ENCODE measurements at places on chromosomes 5 and 9.

- no peak for DNase-seq
These were observed 10.9 kb upstream of the FBXO38 start for GRCh38 chr5:148372893-148373292.

DNA sequence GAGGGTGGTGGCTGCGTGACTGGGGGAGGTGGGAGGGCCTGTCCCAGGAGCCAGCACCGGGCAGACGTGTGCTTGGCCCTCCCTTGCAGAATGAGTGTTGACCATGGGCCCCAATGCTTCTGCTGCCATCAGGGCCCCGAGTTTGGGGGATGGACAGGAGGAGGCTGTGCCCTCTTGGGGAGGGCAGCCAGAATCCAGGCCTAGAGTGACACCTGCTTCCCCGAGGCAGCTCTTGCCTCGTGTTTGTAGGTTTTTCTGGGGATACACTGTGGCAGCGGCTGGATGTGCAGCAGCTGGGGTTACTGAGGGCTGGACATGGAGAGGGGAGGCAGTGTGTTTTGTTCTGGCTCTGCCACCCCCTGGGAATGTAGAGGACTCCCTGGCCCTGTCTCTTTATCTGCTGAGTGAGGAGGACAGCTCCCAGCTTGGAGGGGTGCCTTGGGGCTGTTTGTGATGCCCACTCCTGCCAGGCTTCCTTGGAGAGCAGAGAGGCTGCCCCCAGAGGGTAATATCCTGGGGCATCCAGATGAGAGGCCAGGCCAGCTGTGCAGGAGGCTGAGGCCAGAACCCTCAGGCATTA, 22.7 kb downstream of the WNK2 start:
- DNase-seq: no peak

DNA sequence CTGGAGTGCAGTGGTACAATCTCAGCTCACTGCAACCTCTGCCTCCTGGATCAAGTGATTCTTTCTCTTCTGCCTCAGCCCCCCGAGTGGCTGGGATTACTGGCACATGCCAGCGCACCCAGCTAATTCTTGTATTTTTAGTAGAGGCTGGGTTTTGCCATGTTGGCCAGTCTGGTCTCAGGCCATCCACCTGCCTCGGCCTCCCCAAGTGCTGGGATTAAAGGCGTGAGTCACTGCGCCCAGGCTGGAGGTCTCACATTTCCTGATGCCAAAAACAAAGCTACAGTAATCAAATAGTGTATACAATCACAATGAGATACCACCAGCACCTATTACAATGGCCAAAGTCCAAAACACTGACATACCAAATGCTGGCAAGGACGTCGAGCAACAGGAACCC, 51.1 kb downstream of the TTLL11 start:
- no peak for DNase-seq

DNA sequence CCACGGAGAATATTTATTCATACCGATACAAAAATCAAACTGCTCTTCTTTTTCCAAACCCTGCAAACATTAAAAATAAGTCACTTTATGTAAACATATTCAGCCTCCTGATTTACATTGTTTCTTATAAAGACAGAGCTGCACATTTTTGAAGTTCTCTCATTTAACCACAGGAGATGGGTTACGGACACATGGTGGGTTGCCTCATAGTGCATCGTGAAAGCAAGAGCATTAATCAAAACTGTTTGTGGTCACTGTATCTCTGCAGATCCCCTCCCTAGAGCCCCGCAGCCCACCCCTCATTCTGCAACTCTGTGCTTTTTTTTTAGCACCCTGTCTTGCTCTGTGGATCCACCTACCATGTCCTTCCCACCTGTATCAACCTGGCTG, 43.3 kb upstream of the EQTN start:
- no peak for DNase-seq

- DNase-seq: no peak
These were observed 509.4 kb upstream of the KLF4 start for GRCh38 chr9:107999011-107999410.

GRCh38 chr5:65050140-65050539, 281.4 kb downstream of the CWC27 start:
- no peak for DNase-seq

GRCh38 chr5:170681013-170681433, 102.5 kb upstream of the GABRP start:
- DNase-seq: peak; percentile 50

- no peak for DNase-seq
These were observed 63.5 kb downstream of the MPDZ start for GRCh38 chr9:13215791-13216554.

DNA sequence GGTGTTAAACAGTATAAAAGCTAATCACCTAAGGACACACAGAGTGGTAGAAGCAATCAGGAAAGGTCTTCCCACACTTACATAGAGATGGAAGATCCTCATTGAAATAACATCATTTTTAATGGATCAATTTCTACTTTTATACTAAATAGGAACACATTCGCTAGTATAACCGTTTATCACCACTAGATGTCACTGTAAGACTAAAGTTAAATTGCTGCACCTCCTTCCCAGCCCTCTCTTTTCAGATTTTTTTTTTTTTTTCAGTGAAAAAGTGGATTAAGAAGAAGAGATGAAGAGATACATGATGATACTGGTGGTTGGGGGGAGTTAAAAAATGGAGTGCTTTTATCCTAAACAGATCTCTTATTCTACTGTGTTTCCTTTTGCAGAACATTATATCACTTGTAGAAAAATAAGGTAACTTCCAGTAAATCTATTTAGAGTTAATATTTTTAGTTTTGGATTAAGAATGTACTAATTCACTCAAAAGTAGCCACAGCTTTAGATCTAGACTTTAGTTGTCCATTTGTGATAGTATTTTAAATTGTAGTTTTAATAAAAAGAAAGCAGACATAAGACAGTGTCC, 116.9 kb upstream of the ARRDC3 start:
- DNase-seq: no peak

DNA sequence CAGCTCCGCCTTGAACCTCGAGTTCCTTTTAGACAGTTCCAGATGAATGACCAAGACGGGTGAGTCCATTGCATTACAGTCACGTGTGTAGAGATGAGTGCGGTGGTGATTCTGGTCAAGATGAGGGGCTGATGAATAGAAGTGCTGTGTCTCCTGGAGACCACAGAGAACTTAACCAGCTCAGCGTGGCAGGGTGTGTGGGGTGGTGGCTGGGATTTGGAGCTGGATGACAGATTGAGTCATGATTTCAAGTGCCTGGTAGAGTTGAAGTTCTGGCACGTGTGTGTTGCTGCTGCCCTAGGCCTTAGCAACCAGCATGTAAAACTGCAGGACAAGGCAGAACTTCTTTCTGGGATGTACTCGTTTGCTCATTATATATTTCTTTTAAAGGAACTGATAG, 53.3 kb downstream of the PRRC2B start:
- DNase-seq: no peak

- DNase-seq: no peak
These were observed 1076.5 kb downstream of the MAT2B start for GRCh38 chr5:164581889-164582288.

DNA sequence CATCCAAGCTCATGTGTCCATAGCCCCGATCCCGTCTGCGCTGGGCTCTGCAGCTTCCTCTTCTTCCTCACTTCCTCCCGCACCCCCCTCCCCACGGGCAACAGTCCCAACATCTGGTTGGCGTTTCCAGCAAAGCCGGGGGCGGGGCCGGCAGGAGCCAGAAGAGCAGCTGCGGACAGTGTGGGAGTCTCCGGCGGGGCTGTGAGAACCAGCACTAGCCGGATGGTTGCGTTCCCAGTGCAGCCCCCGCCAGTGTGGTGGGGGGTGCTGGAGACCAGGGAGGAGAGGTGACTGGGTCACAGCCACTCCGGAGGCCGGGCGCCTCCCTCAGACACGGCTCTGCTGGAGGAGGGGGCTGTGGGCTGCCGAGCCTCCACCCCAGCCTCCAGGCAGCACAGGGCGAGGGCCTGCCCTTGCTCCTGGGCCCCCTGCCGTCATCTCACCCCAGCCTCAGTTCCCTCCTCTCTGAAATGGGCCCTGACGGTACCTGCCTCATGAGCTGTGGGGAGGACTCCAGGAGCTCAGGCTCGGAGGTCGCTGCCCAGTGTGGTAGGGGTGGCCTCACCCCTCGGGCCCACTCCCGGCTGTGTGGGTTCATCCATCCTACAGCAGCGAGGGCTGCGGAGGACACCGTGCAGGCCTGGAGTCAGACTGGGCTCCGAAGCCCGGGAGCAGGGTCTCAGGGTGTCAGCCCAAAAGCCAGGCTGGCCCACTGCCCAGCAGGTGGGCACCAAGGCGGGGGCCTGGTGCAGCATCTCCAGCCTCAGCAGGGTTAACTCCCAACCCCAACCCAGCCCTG, 41.5 kb upstream of the NOTCH1 start:
- no peak for DNase-seq

DNA sequence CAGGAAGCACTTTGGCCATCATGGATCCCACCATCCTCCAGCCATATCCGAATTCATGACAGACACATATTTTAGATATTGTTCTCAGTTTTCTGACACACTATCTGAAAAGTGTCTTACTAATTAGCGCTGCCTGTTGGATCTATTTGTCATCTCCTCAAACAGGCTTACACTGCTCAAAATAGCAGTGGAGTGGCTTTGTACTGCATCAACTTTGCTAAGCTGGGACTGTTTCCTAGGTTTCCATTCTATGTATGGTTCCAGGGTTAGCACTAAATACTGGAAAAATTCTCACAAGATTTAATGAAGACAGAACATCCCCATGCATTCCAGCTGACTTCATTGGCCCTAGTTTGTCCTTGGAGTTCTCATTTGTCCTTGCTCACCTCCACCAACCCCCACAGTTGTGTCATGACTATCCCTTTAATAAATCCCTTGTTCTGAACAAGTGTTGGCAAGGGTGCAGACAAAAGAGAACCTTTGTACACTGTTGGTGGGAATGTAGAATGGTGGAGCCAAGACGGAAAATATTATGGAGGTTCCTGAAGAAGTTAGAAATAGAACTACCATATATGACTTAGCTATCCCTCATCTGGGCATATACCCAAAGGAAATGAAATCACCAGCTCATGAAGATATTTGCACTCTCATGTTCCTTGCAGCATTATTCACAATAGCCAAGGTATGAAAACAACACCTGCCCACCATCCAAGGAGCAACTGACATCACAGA, 136.5 kb upstream of the RAI14 start:
- DNase-seq: no peak

- no peak for DNase-seq
These were observed 421.0 kb downstream of the GADD45G start for GRCh38 chr9:90025816-90026215.

DNA sequence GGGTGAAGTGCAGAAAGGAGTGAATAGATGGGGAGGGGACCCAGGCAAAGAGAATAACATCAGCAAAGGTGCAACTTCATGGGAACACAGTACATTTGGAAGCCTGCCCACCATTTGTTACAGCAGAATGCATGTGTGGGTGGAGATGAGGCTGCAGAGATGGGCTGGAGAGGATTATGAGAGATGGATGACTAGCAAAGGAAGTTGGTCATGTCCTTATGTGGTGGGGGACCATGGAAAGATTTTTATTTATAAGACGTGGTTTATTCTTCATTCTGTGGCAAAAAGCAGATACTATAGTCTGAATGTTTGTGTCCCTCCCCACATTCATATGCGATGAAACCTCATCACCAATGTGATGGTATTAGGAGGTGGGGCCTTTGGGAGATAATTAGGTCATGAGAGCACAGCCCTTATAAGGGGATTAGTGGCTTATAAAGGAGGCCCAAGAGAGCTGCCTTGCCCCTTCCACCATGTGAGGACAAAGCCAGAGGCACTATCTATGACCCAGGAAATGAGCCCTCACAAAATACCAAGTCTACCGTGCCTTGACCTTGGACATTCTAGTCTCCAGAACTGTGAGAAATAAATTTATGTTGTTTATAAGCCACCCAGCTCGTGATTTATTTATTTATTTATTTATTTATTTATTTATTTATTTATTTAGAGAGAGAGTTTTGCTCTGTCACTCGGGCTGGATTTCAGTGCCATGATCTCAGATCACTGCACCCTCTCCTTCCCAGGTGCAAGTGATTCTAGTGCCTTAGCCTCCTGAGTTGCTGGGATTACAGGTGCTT, 483.7 kb downstream of the RAB3C start:
- no peak for DNase-seq

- DNase-seq: no peak
These were observed 254.0 kb upstream of the GAS1 start for GRCh38 chr9:87201351-87201751.

DNA sequence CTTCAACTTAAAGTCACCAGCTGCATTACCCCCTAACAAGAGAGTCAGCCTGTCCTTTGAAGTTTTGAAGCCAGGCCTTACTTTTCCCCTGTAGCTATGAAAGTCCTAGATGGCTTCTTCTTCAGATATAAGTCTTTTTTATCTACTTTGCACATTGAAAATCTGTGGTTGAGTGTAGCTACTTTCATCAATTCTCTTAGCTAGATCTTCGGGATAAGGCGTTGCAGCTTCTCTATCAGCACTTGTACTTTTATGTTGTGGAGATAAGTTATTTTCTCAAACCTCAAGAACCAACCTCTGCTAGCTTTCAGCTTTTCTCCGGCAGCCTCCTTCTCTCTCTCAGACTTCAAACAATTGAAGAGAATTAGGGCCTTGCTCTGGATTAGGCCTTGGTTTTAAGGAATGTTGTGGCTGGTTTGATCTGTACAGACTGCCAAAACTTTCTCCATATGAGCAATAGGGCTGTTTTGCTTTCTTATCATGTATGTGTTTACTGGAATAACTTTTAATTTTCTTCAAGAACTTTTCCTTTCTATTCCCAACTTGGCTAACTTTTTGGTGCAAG, 21.6 kb downstream of the CATSPER3 start:
- DNase-seq: no peak

- DNase-seq: no peak
These were observed 50.0 kb upstream of the PPARGC1B start for GRCh38 chr5:149679876-149680809.

- no peak for DNase-seq
These were observed 17.8 kb downstream of the CDKN2A start for GRCh38 chr9:21976334-21976875.

GRCh38 chr5:73229271-73229670, 56.3 kb downstream of the TMEM174 start:
- DNase-seq: no peak
